Glomerular endothelial cell (primary cell): ENCODE measurements at places on chromosomes 11 and 22. TPM values are rescaled to one million over a fixed set of nuclear protein-coding genes. Genes with fewer than 3 reads are reported as not detected.

The OPCML gene
- 0.19 and 0.58 TPM in 2 replicates for total RNA-seq

The MB gene
- not detected in 2 replicates for total RNA-seq

The RRM1 gene
- total RNA-seq = 29.4 and 37.3 TPM in 2 replicates

The ART5 gene
- 0.23 TPM in 1 of 2 replicates, not detected in the other for total RNA-seq

The CYB5R2 gene
- total RNA-seq = 2.4 and 3.2 TPM in 2 replicates

The C11orf91 gene
- 2.0 TPM in 1 of 2 replicates, not detected in the other for total RNA-seq

The FOSL1 gene
- 71.4 and 97.8 TPM in 2 replicates for total RNA-seq

The EEF1G gene
- total RNA-seq = 1,186 and 1,947 TPM in 2 replicates

The LRRC10B gene
- 0.18 TPM in 1 of 2 replicates, not detected in the other for total RNA-seq

The MAP4K2 gene
- 39.6 and 49.6 TPM in 2 replicates for total RNA-seq

The RCOR2 gene
- total RNA-seq = 0.29 and 1.1 TPM in 2 replicates

The PRODH gene
- 1.0 TPM in 1 of 2 replicates, not detected in the other for total RNA-seq

The HBG2 gene
- not detected in 2 replicates for total RNA-seq
